Chondrocyte (in vitro differentiated cells): ENCODE measurements at places on chromosomes 5 and 9.

GRCh38 chr5:130488252-130488651 is 584.0 kb downstream of the CHSY3 start:
- DNase-seq = no peak

DNA sequence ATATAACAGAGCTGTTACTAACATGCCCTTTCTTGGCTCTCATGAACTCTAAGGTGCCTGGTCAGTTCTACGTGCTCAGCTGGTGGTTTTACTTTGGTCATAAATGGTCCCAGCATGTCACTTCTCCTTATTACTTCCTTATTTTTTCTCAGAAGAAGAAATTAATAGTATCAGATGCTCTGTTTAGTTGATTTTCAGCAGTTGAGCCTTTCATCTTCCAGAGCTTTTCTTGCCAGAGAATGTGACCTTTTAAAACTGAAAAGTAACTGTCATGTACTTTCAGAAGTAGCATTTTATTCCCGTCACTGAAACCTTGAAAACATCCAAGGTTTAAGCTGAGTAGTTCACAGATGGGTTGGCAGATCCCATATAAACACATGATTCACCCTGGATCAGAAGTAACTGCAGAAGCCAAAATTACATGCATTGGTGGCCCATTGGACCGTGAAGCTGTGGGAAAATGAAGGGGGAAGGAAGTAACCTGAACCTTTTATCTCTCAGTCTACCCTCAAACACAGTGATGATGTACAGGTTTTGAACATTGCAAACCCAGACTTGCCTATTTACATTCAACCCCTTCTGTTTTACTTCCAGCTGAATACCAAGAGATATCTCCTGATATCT is 50.5 kb downstream of the HACD4 start:
- no peak for DNase-seq

DNA sequence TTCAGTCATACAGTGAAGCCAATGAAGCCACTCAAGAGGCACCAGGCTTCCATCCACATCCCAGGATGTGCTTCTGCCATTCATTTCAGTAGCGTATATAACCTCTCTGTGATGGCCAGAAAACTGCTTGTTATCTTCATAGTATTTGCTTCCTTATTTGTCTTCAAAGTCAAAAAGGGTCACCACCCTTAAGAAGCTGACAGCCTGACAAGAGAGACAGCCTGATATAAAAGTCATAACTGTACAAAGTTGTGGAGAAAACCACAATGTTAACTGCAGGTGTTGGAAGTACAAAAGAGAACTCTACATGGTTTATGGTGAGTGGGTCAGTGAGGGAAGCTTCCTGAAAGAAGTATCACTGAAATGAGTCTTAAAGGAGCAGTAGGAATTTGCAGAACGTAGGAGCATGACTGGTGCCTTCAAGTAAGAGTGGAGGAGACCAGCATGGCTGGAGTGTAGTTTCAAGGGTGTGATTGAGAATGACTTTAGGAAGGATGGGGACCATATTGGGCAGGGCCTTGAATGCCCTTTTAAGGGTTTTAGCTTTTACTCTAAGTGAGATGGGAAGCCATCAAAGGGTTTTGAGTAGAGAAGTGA is 33.7 kb downstream of the NIM1K start:
- DNase-seq = no peak

GRCh38 chr9:5764130-5764868 is 68.6 kb downstream of the ERMP1 start:
- no peak for DNase-seq

- DNase-seq = peak; percentile 94
Observed at GRCh38 chr9:123929870-123930831, at the start of gene DENND1A. DENND1A (minus strand) TSS chr9:123930126; CDS start chr9:123929905, 221 bp downstream.

GRCh38 chr9:84024041-84024575 is 43.5 kb downstream of the RMI1 start:
- no peak for DNase-seq

GRCh38 chr5:112417931-112418658 is 982 bp downstream of the EPB41L4A start:
- no peak for DNase-seq
